HCT116 (cell line): ENCODE measurements at places on chromosomes 16 and 17. TPM values are rescaled to one million over a fixed set of nuclear protein-coding genes. Genes with fewer than 3 reads are reported as not detected.

Gene FOXC2
- 0.22 TPM for total RNA-seq

Gene DHRS7C
- not detected for total RNA-seq

GRCh38 chr16:56289862-56290261 is 98.6 kb downstream of the GNAO1 start:
- peaks cover 5% of the 10 kb centered on the region; the same call in 1 of the 2 replicates for H3K27me3 ChIP-seq
- H3K27ac ChIP-seq, result no peak overlapping the region
- DNase-seq, result no peak
- H3K4me1 ChIP-seq, result peaks cover 6% of the 10 kb centered on the region; the same call in 1 of the 2 replicates
- H3K36me3 ChIP-seq, result no peaks in the 10 kb centered on the region
- no peak overlapping the region for H3K4me3 ChIP-seq

Gene DNAI2
- total RNA-seq, result not detected

DNA sequence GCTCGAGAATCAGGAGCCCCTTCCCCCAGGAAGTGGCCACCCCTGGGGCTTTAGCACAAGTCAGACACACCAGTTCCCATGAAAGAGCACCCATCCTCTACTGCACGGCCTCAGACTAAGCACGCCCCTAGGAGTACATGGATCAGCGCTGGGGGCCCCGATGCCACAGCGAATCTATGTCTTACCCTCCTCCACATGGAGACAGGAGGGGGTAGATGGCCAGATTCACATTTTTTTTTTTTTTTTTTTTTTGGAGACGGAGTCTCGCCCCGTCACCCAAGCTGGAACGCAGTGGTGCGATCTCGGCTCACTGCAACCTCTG is 3.2 kb upstream of the EXOSC6 start:
- no peak overlapping the region for H3K4me3 ChIP-seq
- H3K27ac ChIP-seq, result no peak overlapping the region
- peaks cover 62% of the 10 kb centered on the region for H3K36me3 ChIP-seq
- H3K27me3 ChIP-seq, result no peaks in the 10 kb centered on the region

GRCh38 chr17:4293572-4293971 is 29.8 kb upstream of the ANKFY1 start:
- no peak overlapping the region for H3K27ac ChIP-seq
- DNase-seq, result no peak
- no peak overlapping the region for H3K4me3 ChIP-seq
- H3K36me3 ChIP-seq, result peaks cover 3% of the 10 kb centered on the region; the same call in 1 of the 2 replicates

Gene ARL5C
- not detected for total RNA-seq

DNA sequence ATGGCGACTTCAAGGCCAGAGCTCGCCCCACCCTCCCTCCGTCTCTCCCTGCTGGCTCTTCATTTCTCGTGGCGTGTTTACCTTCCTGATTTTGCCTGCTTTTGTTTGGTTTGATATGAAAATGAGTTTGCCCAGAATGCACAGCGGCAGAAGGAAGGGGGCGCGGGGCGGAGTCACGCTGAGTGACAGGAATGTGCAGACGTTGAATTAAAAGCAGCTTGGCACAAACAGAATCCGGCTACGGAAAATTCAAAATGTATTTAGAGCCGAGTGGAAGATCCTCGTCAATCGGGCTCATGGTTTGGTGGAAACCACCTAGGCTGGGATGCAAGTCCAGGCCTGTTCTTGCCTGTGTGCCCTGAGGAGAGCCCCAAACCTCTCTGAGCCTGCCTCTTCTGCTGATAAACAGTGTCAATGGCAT is 102.7 kb downstream of the SDK2 start:
- H3K27me3 ChIP-seq, result no peaks in the 10 kb centered on the region
- no peaks in the 10 kb centered on the region for H3K36me3 ChIP-seq
- no peaks in the 10 kb centered on the region for H3K4me1 ChIP-seq
- H3K27ac ChIP-seq, result no peak overlapping the region
- H3K4me3 ChIP-seq, result no peak overlapping the region

Gene MYH3
- total RNA-seq, result 1.6 TPM

- H3K4me3 ChIP-seq, result no peak overlapping the region
- H3K36me3 ChIP-seq, result no peaks in the 10 kb centered on the region; the same call in 1 of the 2 replicates
- no peak for DNase-seq
- H3K27ac ChIP-seq, result no peak overlapping the region
- H3K27me3 ChIP-seq, result no peaks in the 10 kb centered on the region
These were observed 4.3 kb downstream of the ZNF768 start for GRCh38 chr16:30521873-30522641.

Gene ZACN
- total RNA-seq, result not detected

DNA sequence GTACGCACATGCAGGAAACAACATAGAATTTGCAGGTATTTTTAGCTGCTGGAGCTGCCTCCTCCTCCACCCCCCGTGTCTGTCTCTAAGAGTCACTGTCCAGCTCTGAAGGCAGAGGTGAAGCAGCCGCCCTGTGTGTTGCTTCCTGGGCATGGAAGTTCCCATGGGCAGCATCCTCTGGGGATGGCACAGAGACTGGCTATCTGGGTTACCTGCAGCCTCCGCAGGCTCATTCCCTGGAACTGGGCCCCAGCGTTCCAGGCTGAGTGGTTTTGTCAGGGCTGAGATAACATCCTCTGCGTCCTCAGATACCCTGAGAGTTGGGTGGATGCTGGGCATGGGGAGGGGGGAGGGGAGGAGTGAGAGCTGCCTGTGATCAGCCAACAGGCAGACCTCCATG is 41.5 kb upstream of the MRTFB start:
- H3K27ac ChIP-seq, result no peak overlapping the region
- no peaks in the 10 kb centered on the region for H3K27me3 ChIP-seq
- H3K4me1 ChIP-seq, result no peaks in the 10 kb centered on the region

GRCh38 chr16:82088483-82088882 is 53.4 kb downstream of the HSD17B2 start:
- H3K4me3 ChIP-seq, result no peak overlapping the region
- H3K27me3 ChIP-seq, result peaks cover 97% of the 10 kb centered on the region
- no peak for DNase-seq
- H3K36me3 ChIP-seq, result no peaks in the 10 kb centered on the region
- H3K27ac ChIP-seq, result no peak overlapping the region
- H3K4me1 ChIP-seq, result no peaks in the 10 kb centered on the region

Gene HOXB2
- total RNA-seq, result 2.0 TPM

Gene TNFRSF13B
- not detected for total RNA-seq
